Amniotic epithelial cell (primary cell): ENCODE measurements at places on chromosomes 1 and 21.

DNA sequence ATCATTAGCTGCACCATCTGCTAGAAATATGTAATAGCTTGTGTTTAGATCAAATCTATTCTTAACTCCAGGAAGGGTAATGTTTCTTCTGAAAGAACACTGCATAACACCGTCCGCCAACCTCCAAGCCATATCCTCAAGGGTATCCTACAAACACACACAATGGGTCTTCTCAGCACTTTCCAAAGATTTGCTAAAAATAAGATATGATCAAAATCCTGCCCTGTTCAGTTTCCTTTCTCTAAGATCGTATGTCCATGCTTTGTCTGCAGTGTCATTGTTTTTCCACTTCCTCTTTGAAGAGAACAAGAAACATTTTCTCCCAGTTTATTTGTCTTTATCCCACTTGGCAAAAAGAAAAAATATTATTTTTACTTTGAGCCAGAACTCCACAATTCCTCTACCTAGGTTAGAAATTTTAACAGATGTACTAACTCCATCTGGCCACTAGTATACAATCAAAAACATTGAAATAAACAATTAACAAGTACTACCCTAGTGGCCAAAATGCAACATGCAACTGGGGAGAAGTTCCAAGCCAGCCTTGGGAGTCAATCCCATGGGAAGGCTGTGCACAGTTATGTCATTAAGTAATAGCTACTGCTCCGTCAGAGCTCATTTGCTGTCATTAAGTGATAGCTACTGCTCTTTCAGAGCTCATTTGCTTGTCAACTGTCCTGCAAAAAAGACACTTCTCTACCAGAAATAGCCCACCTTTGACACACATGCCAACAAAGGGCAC, 37.8 kb downstream of the FRRS1 start:
- DNase-seq, result peak; percentile 16

DNA sequence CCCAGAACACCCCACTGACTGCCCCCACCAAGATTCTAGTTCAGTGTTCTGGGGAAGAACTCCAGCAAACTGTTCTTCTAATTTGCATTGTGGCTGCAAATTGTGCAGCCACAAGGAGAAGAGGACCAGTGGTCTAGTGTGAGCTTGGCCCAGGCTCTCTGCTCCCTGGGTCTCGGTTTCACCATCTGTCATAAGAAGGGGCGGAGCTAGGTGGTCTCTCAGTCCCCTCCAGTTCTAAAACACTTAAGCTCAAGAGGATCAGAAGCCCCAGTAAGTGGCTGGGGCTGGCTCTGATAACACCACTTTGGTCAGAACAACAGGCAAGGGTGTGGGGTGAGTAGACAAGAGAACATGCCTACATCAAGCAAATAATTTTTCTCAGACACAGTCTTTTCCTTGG, 99.9 kb downstream of the BEND5 start:
- DNase-seq, result no peak

- DNase-seq, result no peak
Measured at GRCh38 chr1:172758259-172758658, 99.4 kb downstream of the FASLG start.

DNA sequence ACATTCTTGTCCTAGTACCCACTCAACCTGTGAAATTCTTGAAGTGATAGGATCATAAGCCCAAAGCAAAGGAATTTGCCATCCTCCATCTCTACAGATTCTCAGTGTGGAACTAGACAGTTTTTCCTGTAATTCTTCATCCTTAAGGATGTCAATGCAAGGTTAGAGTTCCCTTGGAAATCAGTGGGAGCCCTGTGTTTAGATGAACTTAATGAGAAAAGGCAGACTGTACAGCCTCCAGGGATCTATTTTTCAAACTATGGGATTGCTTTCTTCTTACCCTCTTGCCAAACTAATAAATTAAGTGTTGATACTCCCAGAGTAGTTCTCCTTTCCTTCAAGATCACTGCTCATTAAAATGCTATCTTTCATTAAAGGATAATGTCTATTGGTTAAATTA, 78.1 kb upstream of the OLFM3 start:
- no peak for DNase-seq

DNA sequence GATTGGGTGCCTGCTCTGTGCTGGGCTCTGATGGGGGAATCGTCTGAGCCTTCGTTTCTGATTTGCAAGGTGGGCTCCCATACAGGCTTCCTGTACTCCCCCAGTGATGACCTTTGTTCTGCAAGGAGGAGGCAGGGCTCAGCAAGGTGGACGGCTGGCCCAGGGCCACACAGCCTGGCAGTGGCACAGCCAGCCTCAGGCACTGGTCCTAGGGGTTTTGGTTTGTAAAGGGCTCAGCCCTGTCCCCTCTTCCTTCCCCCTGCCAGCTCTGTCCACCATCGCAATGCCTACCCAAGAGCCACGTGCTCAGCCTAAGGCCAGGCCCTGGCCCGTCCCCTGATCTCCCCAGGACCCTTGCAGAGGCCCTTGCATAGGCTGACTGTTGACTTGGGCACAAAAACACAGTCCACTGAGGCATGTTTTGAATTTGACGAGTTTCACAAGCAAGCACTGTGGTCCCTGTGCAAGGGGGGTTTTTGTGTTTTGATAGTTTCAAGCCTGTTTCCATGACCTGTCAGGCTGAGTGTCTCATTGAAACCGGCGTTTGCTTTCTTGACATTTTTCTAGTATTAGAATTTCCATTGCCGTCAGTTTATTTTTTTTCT, 39.5 kb upstream of the TNFRSF1B start:
- no peak for DNase-seq

DNA sequence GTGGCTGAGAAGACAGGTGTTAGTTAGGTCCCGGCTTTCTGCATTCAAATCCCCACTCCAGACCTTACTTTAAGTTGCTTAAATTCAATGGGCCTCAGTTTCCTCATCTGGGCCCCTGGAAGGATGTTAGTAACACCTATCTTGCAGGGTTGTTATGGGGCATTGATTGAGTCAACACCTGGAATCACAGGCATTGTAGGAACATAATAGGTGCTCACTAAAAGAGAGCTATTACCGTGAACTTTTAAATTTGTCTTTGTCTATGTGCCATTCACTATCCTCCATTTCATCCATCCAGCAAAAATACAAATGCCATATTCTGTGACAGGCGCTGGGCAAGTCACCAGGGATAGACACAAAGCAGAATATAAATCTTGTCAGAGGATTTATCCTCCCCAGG, 10.5 kb upstream of the MAPKAPK2 start:
- DNase-seq, result no peak

DNA sequence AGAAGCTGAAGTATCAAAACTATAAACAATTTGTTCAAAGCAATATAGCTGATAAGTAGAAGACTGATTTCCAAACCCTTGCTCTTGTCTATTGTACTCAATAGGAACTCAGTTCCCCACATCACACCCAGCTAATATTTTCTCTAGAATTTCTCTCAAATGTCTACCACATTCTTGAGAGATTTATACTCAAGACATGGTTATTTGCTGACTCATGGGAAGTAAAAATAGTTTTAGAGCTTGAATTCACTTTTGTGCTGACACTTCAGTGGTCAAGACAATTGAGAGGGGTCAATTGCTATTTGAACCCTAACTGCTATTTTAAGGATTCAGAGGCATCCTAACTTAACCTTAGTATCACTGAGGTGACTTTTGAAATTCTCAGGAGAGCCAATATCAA, 99.0 kb downstream of the TNNI3K start:
- DNase-seq, result no peak

- no peak for DNase-seq
Measured at GRCh38 chr1:54800899-54801759, at the start of gene TTC22. TSS of gene TTC22 (minus strand) at chr1:54801323. CDS start at chr1:54801163, 160 bp downstream.

GRCh38 chr1:118184739-118185083, 317 bp downstream of the SPAG17 start:
- DNase-seq, result no peak

DNA sequence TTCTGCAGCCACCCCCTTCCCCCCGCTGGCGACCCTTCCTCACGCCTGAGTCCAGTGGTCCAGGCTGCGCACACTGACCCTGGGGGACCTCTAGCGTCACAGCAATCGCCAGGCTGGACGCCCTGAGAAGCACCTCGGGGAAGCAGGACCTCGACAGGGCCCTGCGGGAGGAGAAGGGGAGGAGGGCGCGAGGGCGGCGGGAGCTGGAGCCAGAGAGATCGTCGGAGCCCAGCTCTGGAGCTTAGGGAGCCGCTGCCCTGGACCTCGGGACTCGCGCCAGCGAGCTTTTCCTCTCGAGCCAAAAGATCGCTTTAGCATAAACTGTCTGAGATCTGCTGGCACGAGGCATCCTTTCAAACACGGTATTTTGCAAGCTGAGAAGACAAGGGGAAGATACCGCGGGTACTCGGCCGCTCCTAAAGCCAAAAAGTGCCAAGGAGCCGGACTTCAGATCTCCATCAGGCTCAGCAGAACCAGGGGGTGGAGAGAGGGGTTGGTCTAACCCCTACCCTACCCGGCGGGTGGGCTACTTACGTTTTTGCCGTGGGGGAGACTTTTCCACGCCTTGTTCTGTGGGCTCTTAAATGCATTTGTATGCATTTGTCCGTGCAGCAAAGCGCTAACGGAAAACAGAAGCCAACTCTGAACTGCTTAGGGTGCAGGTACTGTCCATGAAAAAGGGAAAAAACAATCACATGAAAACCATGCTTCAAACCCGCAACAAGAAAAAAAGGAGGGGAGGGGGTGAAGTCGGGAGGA, 586 bp downstream of the COL24A1 start:
- peak; percentile 31 for DNase-seq

- DNase-seq, result no peak
Measured at GRCh38 chr21:27101523-27101922, 134.6 kb upstream of the ADAMTS5 start.

GRCh38 chr1:156073110-156073687, 9.1 kb downstream of the MEX3A start:
- DNase-seq, result no peak

DNA sequence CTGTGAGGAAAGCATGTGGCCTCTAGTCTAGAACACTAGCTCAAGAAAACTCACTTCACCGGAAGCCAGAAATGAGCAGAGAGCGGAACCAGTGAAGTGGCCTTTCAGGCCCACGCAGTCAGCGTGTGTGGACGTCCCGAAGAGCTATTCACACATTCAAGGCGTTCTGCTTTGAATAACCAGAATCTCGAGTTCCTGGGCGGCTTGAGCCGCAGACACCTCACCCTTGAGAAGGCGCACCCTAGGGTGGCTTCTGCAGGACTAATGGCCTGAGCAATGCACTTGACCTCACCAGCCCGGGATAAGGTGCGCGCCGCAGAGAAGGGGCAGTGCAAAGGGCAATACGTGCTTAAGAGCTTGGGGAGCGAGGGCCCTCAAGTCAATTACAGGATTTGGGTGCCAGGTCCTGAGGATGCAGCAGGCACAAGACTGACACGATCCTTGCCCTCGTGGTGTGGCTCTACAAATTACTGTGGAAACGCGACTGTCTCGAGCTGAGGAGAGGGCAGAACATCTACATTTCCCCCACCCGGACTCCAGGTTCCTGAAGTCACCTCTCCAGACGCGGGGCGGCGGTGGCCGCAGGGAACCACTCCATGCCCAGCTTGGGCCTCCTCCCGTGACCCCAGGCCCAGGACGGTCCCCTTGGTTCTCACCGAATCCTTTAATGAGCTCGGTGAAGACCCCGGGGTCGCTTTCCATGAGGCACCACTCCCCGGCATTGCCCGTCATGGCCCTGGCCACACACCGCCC, 455 bp downstream of the UCHL5 start:
- peak; percentile 48 for DNase-seq

DNA sequence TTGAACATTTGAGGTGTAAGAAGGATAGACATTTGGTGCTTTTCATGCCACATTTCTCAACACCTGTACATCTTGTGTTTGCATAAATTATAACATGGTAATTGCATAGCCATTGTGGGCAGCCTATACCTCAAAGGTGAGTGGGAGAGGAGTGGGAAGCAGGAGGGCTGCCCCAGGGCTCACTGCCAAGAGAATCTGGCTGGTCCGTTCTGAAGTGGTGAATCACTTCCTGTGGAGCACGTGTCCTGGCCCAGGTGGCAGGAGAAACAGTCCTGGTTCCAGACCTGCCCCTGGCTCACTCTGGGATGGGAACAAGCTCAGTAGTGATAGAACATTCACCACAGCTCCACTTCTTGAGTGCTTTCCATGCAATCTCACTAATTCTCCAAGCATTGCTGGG, 11.6 kb upstream of the OLFML2B start:
- DNase-seq, result peak; percentile 20
